ENCODE measurements at places on chromosomes 7 and 10.

DNA sequence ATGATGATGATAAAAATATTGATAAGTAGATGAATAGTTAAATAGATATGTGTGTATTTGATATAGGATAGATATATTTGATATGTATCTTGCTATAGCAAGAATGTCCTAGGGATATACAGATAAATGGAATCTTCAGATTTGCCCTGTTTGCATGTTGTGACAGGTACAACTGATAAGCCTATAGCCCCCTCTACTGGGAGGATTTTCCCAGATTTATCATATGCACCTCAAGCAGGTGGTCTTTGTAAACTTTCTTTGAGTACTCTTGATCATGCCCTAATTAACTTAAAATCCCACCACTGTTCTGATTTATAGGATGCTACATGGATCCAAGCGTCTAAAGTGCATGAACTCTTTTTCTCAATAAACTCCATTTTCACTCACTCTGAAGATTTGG is 1050.7 kb downstream of the SORCS3 start:
- DNase-seq, result no peak

DNA sequence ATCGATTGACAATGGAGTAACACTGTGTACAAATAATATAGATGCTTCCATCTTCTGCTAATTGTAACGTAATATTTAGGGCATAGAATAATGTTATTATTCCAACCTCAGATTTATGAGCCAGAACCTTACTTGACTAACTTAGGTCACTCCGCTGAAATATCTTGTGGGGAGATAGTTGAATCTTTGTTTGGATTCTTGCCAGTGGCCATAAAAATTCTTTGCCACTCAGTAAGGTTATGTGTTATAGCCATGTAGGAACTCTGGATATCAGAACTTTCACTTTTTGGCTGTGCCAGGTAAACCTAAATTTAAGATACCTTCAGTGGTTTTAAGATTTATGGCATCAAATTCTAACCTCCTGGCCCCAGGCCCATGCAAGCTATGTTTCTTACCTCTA is 197.6 kb downstream of the WDR11 start:
- no peak for DNase-seq

- peak; percentile 70 for DNase-seq
Measured at GRCh38 chr7:124752310-124752709, 13.3 kb downstream of the GPR37 start.

DNA sequence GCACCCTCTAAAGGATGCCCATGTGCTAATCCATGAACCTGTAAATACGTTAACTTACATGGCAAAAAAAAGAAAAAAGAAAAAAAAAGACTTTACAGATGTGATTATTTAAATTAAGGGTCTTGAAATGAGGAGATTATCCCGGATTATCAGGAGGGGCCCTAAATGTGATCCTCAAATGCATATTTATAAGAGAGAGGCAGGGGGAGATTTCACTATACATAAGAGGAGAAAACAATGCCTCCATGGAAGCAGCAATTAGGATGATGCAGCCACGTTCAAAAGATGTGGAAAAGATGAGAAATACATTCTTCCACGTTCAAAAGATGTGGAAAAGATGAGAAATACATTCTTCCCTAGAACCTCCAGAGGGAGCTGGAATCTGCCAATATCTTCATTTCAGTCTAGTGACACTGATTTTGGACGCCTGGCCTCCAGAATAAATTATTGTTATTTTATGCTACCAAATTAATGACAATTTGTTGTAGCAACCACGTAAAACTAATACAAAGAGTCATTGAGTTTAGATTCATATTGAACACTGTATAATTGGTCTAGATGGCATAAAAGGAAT is 328.4 kb upstream of the GNAI1 start:
- no peak for DNase-seq

DNA sequence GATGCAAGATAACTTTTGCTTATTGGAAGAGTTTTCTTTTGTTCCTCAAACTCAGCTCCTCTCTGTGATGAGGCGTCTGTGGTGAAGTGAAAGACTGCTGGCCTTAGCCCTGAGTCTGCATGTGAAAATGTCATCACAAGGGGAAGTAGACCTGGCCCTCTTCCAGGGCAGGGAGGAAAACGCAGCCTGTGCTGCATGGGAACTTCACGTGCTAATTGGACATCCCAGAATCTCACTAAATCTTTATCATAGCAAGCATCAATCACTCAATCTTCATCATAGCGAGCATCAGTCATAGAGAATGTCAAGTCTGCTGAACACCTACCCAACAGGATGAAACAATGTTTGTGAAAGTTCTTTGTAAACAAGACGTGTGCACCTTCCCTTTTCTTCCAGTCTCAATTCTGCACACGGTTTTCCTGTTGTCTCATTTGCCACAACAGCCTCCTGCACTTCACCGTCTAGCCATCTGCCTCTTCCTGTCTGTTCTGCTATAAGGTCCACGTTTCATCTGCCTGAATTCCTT is 314.6 kb downstream of the FRMD4A start:
- peak; percentile 35 for DNase-seq

DNA sequence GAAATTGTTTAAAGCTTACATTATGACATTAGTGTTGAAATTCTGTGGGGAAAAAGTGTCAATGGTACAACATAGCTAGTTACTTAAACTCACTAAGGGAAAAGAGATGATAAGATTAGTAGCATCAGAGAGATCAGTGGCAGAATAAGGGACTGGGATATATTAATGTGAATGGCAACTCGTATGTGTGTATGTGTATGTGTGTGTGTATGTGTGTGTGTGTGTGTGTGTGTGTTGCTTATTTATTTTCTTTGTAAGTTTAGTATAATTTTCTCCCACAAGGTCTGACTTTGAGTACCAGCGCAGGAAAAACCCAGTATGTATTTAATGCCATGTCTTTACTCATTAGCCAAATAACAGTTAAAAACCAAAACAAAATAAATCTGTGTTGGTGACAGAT is 256.1 kb downstream of the ARHGAP21 start:
- DNase-seq, result no peak

DNA sequence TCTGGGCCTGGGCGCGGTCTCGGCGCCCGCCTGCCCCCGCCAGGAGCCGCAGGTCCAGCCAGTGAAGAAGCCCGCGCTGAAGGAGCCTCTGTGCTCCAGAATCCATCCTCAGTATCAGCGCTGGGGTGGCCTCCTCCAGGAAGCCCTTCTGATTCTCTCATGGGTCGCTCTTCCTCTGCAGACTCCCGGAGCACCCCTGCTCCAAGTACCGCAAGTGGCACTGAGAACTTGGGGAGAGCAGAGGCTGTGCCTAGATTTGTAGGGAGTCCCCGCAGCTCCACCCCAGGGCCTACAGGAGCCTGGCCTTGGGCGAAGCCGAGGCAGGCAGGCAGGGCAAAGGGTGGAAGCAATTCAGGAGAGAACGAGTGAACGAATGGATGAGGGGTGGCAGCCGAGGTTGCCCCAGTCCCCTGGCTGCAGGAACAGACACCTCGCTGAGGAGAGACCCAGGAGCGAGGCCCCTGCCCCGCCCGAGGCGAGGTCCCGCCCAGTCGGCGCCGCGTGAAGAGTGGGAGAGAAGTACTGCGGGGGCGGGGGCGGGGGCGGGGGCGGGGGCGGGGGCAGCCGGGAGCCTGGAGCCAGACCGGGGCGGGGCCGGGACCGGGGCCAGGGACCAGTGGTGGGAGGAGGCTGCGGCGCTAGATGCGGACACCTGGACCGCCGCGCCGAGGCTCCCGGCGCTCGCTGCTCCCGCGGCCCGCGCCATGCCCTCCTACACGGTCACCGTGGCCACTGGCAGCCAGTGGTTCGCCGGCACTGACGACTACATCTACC is at the start of gene ALOX5:
ALOX5 (plus strand) TSS at position 641 of the 774 bp plus-strand sequence; CDS start at position 705, 64 bp downstream.
- peak; percentile 15 for DNase-seq

- no peak for DNase-seq
Measured at GRCh38 chr10:110214371-110214826, 7.0 kb downstream of the MXI1 start.

Data from trophoblast cell (in vitro differentiated cells and primary cell).